ENCODE measurements at places on chromosomes 6 and 20.

DNA sequence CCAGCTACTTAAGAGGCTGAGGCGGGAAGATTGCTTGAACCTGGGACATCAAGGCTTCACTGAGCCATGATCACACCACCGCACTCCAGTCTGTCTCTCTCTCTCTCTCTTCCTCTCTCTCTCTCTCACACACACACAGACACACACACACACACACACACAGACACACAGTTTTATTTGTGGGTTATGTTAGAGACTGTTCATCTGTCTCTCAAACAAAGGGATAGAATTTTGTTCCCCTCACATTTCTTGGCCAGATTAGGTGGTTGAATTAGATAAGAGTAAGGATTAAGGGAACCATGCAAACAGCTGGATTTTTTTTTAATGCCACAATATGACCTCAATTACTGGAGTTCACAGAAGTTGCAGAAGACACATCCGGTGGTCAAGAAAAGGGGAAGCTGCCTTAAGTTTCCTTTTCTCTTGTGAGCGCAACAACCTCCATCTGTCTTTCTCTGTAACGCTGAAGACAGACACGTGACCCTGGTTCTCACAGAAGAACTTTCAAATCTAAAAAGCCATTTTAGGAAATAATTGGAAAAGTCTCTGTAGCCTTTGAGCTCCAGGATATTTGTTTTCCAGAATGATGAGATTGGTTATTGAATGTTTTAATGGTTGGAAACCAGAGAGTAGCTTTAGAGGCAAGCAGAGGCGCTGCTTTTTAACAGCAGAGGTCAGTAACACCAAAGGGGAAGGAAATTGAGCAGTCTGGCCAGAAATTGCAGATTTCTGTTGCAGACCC is 32.9 kb upstream of the LGSN start:
- DNase-seq = peak; percentile 22

DNA sequence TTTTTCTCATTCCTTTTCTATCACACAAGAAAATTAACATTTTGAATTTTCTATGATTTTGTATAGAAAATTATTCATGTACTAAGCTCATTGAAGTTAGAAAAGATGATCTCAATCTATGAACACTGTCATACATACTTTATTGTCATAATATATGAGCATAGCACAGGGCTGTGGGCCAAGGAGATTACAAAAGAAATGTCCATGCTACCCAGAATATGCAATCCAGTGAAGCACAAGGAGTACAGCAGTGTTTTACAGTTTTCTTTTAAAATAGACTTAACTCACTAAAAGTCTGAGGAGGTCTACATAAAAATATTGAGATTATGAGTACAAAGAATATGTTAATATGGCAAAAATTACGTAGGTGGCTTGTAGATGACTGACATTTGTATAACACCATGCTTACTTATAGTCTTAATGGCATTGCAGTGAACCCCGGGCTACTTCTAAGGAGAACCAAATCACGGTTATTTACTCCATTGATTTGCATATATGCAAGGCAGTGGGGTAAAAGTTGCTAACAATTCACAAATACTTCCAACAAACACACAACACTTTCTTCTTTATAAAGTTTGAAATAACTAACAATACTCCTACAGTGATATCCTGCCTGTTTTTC is 257.1 kb downstream of the BCKDHB start:
- no peak for DNase-seq

GRCh38 chr6:147651249-147652063 is 143.0 kb downstream of the SAMD5 start:
- DNase-seq = no peak

- DNase-seq = no peak
Measured at GRCh38 chr6:124022641-124023040, 219.0 kb downstream of the NKAIN2 start.

- no peak for DNase-seq
Measured at GRCh38 chr6:33983721-33984465, 162.0 kb downstream of the GRM4 start.

All from GM12892 (cell line).